ENCODE measurements at places on chromosomes 7 and 10. TPM values are rescaled to one million over a fixed set of nuclear protein-coding genes. Genes with fewer than 3 reads are reported as not detected.

Gene TSPAN33
- 4.5 TPM for total RNA-seq

Gene MARVELD1
- 19.6 TPM for total RNA-seq

- H3K36me3 ChIP-seq, result no peaks in the 10 kb centered on the region
- H3K27me3 ChIP-seq, result no peaks in the 10 kb centered on the region
- no peak overlapping the region for H3K27ac ChIP-seq
- 0 out of 2 replicates have a peak, but pooled peaks cover 4% of the 10 kb centered on the region for H3K4me1 ChIP-seq
These were observed 492.5 kb upstream of the ZMIZ1 start for GRCh38 chr10:78576276-78576675.

- H3K36me3 ChIP-seq, result no peaks in the 10 kb centered on the region
- H3K27me3 ChIP-seq, result no peaks in the 10 kb centered on the region
- peak; percentile 14 for DNase-seq
These were observed 84.8 kb upstream of the PRKAR2B start for GRCh38 chr7:106959753-106960152.

- DNase-seq, result no peak
- H3K4me3 ChIP-seq, result no peak overlapping the region
- no peaks in the 10 kb centered on the region for H3K36me3 ChIP-seq
- H3K27me3 ChIP-seq, result no peaks in the 10 kb centered on the region
These were observed 264.3 kb upstream of the RNF32 start for GRCh38 chr7:156376317-156376716.

- DNase-seq, result no peak
- no peaks in the 10 kb centered on the region for H3K27me3 ChIP-seq
- H3K4me3 ChIP-seq, result no peak overlapping the region
- H3K27ac ChIP-seq, result no peak overlapping the region
These were observed 82.0 kb downstream of the ARL4A start for GRCh38 chr7:12769444-12769843.
